Suprapubic skin (tissue), 4 donors: ENCODE measurements at places on chromosomes 1 and 21. TPM values are rescaled to one million over a fixed set of nuclear protein-coding genes. Genes with fewer than 3 reads are reported as not detected.
A peak's percentile ranks its signal among the peaks of the same experiment; 100 is the strongest.

The C1QA gene
- total RNA-seq, result 9.9 TPM

The DTL gene
- 0.89 TPM for total RNA-seq

The OPTC gene
- not detected for total RNA-seq

The PLA2G2A gene
- total RNA-seq, result 15.1 TPM

DNA sequence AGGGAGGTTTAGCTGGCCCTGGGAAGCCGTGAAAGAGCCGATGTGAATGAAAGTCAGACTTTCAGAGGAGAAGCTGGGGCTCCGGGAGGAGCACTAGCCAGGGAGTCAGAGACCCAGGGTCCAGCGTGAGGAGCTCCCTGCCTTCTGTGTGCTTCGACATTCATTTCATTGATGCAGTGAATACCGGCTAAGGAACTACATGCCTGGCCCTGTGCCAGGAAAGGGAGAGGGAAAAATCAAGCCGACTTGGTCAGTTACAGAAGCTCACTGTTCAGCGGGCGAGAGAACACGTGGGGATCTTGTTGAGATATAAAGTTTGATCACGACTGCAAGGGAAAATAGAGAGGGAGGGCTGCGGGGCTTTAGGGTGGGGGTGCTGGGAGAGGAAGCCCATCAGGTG lies 76.7 kb upstream of the RUNX3 start:
- no peak overlapping the region for H3K4me3 ChIP-seq
- DNase-seq, result no peak
- H3K27ac ChIP-seq, result no peak overlapping the region
- H3K36me3 ChIP-seq, result no peaks in the 10 kb centered on the region
- H3K4me1 ChIP-seq, result peaks cover 10% of the 10 kb centered on the region

GRCh38 chr21:25467896-25468295 lies 139.4 kb downstream of the MRPL39 start:
- H3K4me1 ChIP-seq, result no peaks in the 10 kb centered on the region
- no peaks in the 10 kb centered on the region for H3K27me3 ChIP-seq
- H3K36me3 ChIP-seq, result no peaks in the 10 kb centered on the region

- peaks cover 18% of the 10 kb centered on the region for H3K4me1 ChIP-seq
- no peak overlapping the region for H3K27ac ChIP-seq
- H3K4me3 ChIP-seq, result no peak overlapping the region
- no peak for DNase-seq
- no peaks in the 10 kb centered on the region for H3K27me3 ChIP-seq
Measured at GRCh38 chr21:44766818-44767354, 34.7 kb downstream of the UBE2G2 start.

DNA sequence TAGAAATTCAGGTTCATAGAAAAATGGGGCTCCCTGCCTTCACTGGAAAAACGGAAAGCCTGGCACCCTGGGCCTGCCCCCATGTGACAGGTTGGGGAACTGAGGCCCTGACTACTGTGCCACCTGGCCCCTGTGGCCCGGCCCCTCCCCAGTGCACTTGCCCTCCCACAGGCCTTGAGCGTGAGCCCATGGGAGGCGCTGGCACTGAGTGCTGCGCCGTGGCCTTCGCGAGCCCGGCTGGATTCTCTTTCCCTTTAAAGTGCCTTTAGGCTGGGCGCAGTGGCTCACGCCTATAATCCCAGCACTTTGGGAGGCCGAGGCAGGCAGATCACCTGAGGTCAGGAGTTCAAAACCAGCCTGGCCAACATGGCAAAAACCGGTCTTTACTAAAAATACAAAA lies 45.7 kb downstream of the SLC37A1 start:
- no peaks in the 10 kb centered on the region for H3K27me3 ChIP-seq
- H3K4me3 ChIP-seq, result no peak overlapping the region
- H3K27ac ChIP-seq, result no peak overlapping the region
- peaks cover 47% of the 10 kb centered on the region for H3K36me3 ChIP-seq
- peak; percentile 31 for DNase-seq
- H3K4me1 ChIP-seq, result peaks cover 3% of the 10 kb centered on the region

- H3K27me3 ChIP-seq, result no peaks in the 10 kb centered on the region
- H3K36me3 ChIP-seq, result no peaks in the 10 kb centered on the region
- H3K27ac ChIP-seq, result no peak overlapping the region
Measured at GRCh38 chr1:217188280-217189237, 442.3 kb downstream of the GPATCH2 start.

- no peaks in the 10 kb centered on the region for H3K27me3 ChIP-seq
- H3K4me3 ChIP-seq, result no peak overlapping the region
- no peak for DNase-seq
- no peaks in the 10 kb centered on the region for H3K36me3 ChIP-seq
Measured at GRCh38 chr1:48203287-48203900, 19.1 kb upstream of the SLC5A9 start.

DNA sequence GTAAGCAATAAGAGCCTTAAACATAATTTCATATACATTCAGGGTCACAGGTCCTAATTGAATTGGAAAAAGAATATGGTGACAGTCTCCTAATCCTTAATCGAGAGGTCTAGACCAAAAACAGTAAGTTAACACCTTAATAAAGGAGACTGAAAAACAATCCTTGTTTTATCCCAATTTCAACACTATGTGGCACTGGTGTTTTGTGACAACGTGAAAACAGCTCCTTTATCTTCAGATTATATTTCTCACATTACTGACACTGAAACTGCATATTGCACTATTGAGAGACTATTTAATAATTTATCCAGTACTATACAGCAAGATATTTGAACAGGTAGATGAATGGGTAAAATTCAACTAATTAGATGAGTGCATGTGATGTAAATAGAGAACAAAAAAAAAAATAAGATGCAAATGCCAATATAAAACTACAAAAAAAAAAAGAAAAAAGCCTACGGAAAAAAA lies 34.1 kb downstream of the TP53BP2 start:
- no peak for DNase-seq
- no peak overlapping the region for H3K27ac ChIP-seq
- H3K27me3 ChIP-seq, result no peaks in the 10 kb centered on the region
- peaks cover 35% of the 10 kb centered on the region for H3K36me3 ChIP-seq

DNA sequence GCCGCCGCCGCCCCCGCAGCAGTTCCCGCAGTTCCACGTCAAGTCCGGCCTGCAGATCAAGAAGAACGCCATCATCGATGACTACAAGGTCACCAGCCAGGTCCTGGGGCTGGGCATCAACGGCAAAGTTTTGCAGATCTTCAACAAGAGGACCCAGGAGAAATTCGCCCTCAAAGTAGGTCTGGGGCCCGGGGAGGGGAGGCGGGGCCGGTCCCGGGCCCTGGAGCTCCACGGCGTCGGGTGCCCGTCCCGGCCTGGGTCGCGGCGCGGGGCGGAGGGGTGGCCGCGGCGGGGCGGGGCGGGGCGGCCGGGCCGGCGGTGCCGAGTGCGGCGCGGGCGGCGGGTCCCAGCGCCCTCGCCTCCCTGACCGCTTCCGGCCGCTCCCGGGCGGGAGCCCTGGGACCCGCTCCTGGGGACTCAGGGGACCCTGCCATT lies 646 bp downstream of the MAPKAPK2 start:
- no peaks in the 10 kb centered on the region for H3K36me3 ChIP-seq
- no peak for DNase-seq
- H3K27me3 ChIP-seq, result no peaks in the 10 kb centered on the region
- H3K4me3 ChIP-seq, result peak overlapping the region; percentile 77
- H3K27ac ChIP-seq, result peak overlapping the region; percentile 99

DNA sequence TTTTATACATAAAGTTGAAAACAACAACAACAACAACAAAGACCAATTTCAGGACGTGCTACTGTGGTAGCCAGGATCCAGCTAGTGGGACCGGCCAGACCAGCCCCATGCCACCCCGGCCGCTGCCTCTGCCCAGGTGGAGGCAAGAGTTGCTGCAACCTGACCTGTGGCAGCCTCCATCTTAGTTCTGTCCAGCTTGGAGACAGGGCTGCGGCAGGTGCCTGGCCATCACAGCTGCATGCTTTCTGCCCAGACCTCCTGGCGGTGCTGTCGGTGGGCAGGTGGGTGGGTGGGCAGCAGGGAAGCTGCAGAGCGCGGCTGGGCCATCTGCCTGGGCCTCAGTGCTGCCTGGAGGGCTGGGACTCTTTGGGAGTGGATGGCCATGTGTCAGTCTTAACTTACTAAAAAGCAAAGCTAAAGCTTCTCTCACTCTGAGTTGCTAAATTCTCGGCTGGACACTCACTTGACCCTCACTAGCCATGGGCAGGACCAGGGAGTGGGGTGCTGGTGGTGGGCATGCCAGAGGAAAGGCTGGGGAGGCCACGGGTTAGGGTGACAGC lies 38.6 kb downstream of the KIAA1614 start:
- H3K27ac ChIP-seq, result peak overlapping the region; percentile 41
- DNase-seq, result no peak
- H3K4me1 ChIP-seq, result peaks cover 54% of the 10 kb centered on the region
- H3K27me3 ChIP-seq, result no peaks in the 10 kb centered on the region

DNA sequence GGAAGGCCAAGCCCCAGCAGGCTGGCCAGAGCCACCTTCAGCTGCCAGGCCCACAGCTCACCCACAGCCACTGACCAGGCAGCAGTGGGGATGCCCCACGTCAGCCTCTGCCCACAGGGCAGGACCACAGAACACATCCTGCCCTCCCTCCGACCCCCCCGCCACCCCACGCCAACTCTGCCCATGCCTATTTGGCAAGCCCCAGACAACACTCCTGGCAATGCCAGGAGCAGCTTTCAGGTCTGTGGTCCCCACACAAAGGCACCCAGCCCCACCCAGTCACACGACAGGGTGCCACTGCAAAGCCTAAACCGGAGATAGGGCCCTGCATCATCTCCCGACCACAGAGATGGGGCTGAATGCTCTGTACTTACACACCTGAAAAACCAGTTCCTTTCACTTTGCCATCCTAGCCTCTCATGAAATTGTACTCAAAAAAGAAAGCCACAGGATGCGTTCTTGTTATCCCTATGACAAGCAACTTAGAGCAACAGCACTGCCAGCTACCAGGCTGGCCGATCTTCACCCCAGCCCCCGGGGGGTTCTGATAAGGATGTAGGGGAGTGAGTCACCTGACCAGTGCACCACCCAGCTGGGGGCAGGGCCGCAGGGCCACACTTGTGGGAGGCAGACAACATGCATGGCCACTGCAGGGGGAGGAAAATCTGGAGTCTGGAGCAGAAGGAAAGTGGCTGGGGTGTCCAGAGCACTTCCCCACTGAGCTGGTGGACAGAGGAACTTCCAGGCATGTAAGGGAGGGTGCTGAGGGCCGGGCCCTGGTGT lies 36.2 kb downstream of the UBE2G2 start:
- DNase-seq, result no peak
- no peak overlapping the region for H3K27ac ChIP-seq
- no peaks in the 10 kb centered on the region for H3K27me3 ChIP-seq
- no peak overlapping the region for H3K4me3 ChIP-seq
- H3K4me1 ChIP-seq, result peaks cover 18% of the 10 kb centered on the region
- peaks cover 21% of the 10 kb centered on the region for H3K36me3 ChIP-seq
